NCI-H1417 (cell line): ENCODE measurements at places on chromosomes 11 and 22.

GRCh38 chr11:43269254-43269918, 42.4 kb upstream of the API5 start:
- peak; percentile 41 for DNase-seq

DNA sequence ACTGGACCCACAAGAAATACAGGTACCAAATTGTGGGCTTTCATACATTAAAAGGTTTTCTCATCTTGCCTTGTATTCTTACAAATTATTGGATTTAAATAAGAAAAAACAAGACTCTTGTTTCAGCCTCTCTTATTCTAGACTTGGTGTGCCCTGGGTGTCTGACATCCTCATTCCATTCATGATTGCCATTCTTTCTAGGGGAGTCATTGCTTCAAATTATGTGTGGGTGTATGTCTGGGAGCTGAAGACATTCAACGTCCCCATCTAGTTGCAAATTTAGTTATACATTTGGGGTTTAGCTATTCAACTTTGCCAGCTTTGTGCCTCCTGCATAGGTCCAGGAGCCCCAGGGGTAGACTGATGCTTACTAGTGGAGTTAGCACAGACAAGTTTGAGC, 18.1 kb downstream of the MAML2 start:
- no peak for DNase-seq

DNA sequence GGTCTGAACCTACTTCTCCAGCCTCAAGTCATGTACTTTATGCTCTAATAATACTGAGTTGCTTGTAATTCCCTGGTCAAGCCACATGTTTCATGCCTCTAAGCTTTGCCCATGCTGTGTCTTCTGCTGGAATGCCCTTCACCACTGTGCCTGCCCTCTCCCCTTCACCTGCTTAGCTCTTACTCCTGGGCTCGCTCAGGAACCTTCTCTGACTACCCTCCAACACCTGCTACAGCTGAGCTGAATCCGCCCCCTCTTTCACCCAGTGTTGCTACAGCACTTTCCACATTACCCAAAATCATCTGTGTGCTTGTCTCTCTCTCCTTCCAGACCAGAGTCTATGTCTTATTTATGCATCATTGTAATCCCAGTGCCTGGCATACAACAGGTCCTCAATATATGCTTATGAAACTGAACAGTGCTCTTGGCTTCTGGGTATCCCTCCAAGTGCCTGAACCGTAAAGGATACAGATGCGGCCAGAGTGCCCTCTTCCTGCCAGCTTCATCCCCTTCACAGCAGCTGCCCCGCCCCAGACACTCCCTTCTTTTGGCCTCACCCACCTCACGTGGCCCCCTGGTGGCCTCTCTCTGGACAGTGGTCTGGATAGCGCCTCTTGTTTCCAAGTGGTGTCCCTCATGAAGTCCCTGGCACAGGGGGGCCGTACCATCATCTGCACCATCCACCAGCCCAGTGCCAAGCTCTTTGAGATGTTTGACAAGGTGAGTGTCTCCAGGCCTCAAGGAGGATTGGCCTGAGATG, 7.1 kb downstream of the ABCG4 start:
- DNase-seq: no peak

- DNase-seq: no peak
These were observed 4.7 kb downstream of the PLAAT3 start for GRCh38 chr11:63609536-63609935.

DNA sequence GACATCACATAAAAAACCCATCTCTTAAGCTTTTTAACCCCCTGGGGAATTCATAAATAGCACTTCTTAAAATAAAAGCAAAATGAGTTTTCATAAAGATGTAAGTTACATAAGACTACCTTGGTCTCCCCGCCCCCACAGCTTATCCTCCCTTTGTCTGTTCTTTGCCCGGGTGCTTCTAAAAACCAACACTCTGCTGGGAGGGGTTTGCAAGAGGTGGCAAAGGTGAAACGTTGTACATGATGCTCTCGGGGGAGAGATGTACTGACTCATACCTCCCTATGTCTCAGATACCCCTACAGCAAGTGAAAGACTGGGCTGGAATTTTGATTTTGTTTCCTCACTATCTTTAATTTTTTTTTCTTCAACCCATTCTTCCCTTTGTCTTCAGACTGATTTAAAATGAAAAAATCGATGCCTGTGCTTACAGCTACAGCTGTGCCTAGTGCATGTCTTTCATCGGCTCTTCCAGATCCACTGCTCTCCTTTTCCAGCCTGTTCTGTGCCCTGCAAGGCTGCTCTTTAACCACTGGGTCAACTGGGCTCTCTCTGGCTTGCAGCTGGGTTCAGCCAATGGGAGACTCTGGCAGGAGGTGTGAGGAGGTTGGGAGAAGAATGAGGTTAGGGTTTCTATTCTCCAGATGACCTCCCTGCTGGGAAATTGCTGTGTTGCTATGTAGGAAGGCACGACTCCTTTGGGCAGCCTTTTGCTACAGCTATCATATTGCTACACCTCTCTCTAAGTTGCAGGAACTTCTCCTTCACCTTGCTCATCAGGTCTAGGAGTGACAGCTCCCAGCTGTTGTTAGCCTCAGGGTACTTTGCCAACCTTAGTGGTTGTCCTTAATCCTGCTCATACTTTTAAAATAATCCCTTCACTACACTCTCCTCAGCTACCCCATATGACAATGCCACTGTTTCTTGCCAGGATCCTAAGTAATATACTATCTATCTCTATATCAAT, 266.5 kb downstream of the TENM4 start:
- DNase-seq: no peak

DNA sequence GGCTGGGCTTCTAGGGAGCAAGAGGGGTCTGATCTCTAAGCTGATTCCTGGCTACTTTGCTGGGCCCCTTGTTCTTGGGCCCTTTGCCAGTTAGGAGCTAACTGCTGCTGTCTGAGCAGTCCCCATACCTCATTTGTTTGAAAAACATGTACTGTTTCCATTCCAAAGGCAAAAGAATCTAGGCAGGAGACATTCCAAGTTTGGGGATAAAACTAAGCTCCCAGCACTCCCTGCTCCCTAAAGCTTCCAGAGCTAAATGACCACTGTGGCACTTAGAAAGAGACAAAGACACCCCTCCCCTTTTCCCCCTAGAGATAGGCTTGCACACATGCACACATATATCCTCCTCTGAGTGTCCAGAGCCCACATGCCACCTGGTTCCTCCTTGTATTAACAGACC, 22.7 kb upstream of the RRM1 start:
- DNase-seq: no peak

GRCh38 chr11:10382518-10382917, 72.5 kb upstream of the AMPD3 start:
- DNase-seq: no peak

DNA sequence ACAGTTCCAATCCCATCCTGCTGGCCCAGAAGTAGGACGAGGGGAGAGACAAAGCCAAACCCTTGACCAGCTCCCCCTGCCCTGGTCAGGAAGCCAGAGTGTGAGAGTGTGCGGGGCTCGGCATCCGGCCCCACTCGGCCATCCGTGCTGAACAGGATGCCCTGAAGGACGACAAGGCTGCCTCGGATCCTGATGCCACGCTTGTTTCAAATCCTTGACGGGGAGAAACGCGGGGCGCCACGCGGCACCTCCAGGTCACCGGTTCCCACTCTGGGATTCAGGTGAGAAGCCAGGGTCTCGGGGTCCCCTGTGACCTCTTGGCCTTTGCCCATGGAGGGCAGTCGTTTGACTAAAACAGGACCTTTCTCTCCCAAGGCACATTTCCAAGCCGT, 167.8 kb downstream of the BRD1 start:
- DNase-seq: no peak

DNA sequence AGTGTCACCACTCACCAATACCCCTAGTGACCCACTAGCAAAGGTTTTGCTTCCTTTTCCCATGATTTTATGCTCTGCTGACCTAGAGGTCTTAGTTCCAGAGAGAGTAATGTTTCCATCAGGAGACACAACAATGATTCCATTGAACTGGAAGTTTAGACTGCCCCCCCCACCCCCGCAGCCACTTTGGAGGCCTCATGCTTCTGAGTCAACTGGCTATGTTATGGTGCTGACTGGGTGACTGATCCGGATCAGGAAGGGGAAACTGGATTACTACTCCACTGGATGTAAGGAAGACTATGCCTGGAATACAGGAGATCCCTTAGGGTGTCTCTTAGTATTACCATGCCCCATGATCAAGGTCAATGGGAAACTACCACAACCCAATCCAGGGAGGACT, 633.6 kb downstream of the OPCML start:
- DNase-seq: no peak

GRCh38 chr11:46216765-46217089, 60.7 kb upstream of the CREB3L1 start:
- no peak for DNase-seq

- DNase-seq: no peak
These were observed 36.5 kb downstream of the TUG1 start for GRCh38 chr22:31005535-31005934.

DNA sequence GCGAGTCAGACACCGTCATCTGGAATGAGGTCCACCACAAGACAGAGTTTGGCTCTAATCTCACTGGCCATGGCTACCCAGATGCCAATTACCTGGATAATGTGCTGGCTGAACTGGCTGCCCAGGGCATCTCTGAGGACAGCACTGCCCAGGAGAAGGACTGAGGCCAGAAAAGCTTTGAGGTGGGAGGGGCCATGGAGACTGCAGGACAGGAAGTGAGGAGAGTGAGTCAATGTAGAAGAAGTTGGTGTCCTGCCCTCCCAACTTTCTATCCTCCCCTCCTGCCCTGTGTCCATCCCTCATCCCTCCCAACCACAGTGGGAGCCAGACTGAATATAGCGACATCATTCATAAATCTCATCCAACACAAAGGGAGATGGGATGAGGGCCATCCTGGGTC, 8.0 kb downstream of the MPEG1 start:
- no peak for DNase-seq

DNA sequence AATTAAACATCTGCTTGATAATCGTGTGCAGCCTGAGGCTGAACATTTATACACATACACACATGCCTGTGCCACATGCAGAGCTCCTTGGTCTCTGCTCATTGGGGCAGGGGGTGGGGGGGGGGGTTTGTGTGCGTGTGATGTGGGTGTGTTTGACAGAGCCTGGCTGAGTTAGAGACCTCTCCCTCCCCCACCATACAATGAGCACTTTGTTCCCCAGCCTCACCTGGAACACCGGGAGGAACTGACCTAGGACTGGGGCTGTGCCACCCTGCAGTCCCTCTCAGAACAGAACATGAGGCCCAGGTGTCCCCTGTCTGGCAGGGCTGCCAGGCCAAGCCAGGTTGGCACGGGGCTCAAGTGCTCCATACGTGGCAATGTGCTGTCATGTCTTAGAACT, 96.6 kb downstream of the TP53I11 start:
- peak; percentile 72 for DNase-seq

GRCh38 chr11:62850911-62851806, 11.8 kb upstream of the WDR74 start:
- no peak for DNase-seq

DNA sequence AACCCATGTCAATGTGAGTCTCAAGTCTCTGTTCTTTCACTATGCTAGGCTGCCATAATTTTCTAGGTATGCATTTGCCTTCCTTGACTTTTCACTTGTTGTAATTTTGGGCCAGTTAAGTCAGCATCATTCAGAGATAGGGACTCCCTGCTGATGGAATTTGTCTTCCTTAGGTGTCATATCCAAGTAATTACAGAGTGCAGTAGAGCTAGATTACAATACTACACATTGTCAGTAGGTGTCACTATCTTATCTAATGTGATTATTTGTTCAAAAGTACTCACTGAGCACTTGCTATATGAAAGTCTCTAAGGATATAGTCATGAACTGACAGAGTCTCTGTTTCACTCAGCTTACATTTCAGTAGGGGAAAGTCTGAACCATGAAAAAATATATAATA, 25.0 kb upstream of the SYN3 start:
- DNase-seq: no peak

- peak; percentile 30 for DNase-seq
These were observed 87.5 kb downstream of the YAP1 start for GRCh38 chr11:102197670-102198139.
